Effector CD4-positive, alpha-beta T cell (primary cell): ENCODE measurements at places on chromosomes 6 and 20.

DNA sequence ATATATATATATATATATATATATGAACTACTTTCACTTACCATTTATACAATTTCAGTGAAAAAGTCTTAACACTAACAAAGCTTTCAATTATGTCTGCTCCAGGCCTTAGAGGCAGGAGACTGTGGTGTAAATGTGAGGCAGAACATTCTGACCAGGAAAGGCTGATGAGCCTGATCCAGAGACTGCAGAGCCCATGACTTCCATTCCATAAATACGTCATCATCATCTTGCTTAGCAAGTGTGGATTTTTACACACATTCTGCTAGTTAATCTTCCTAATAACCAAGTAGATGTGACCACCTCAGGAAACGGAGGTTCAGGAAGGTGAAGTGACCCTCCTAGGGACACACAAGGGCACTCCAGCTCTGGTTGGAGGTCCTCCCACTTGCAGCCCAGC, 14.9 kb downstream of the TRERF1 start:
- DNase-seq, result no peak

DNA sequence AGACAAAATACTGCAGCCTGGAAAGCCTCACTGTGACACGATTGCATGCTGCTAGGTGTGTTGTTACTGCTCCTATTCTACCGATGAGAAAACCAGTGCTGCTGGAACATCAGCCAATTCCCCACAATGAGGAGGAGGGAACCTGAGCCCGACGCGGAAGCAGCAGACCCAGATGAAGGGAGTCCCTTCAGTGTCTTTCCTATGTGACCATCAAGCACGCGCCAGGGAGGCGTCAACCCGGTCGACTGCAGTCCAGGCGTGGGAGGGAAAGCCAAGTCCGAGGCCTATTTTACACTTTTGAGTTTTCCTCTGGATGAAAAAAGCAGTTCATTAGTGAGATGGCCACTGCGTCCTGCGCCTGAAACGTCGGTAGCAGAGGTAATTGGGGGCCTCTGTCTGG, 63.3 kb downstream of the STK35 start:
- DNase-seq, result no peak

DNA sequence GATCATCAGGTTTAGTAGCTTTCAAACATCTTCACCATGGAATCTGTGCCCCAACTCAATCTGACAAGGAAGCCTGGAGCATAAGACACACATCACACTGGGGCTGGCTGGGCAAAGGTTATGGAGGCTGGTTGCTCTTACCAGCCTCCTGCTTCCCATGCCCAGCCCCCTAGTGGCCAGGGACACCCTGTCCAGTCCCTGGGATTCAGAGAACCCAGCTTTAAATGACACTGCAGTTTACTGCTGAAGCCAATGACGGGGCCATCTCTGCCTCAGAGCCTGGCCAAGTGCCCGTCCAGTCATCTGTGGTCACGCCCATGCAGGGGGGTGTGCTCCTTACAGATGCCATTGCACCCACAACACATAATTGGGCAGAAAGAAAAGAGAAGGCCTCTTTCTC, 272.9 kb downstream of the SMOC2 start:
- DNase-seq, result no peak

- no peak for DNase-seq
Observed at GRCh38 chr20:44723391-44723790, 8.2 kb downstream of the CCN5 start.

DNA sequence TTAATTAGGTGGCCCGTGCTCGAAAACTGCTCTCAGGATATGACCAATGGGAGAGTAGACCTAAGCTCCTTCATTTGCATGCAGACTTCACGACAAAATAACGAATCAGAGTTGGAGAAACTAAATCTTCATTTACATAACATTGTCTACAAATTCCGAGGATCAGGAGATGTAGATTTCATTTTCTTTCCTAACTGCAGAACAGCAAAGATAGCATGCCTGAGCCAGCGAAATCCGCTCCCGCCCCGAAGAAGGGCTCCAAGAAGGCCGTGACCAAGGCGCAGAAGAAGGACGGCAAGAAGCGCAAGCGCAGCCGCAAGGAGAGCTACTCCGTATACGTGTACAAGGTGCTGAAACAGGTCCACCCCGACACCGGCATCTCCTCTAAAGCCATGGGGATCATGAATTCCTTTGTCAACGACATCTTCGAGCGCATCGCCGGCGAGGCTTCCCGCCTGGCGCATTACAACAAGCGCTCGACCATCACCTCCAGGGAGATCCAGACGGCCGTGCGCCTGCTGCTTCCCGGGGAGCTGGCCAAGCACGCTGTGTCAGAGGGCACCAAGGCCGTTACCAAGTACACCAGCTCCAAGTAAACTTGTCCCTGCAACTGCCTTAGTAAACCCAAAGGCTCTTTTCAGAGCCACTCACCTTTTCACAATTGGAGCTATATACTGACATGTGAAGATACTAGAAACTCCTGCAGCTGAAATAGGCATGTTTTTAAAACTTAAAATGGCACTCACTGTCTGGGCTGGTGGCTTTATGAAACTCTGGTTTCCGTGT, 96.5 kb downstream of the HFE start:
- DNase-seq, result no peak

DNA sequence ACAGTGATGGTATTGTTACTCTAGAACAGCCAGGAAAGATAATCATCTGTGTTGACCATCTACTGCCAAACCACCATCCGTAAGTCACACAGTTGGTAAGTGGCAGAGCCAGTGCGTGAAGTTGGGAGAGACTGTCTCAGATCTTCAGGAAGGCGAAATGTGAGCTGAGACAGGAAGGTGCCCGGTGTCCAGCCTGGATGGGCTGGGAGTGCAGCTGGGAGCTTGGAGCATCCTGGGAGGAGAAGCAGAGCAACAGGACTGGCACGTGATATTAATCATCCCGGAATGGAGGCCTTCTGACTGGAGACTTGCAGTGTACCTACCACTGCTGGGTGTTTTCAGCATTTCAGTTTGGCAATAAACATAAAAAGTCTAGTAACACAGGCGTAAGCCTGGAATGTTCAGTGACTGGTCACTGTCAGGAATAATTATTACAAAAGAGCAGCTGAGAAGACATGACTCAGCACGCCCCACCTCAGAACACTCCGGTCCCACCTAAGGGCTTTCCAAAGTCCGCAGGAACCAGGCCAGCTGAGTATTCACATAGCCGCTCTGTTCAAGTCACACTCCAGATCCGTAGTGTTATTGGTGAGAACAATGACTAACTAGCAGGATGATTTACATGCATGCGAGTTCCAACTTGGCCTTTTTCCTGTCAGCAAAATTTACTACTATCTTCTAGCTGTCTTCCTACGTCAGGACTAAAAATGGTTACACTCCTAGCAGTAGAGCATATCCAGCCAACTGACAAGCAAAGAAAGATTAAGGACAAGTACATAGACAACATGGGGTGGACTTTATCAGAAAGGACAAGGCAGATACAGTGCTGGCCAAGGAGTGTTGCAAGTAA, 45.1 kb upstream of the PNRC1 start:
- no peak for DNase-seq

DNA sequence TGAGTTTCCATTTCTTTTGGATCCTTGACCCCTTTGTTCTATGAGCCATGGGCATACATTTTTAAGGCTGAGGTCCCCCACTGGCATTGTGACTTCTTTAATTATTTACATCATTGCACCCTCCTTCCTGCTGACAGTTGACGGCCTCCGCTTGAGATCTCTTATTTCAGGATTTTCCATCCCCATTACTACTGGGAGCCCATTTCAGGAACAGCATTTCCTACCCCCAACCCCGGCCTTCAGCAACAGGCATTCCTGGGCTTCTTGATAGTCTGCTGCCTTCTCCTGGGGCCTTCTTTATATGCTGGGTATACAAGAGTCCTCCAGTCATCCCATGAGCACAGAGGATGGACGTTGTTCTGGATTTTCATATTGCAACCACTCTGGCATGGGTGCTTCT, 3.8 kb downstream of the ULBP1 start:
- DNase-seq, result no peak

DNA sequence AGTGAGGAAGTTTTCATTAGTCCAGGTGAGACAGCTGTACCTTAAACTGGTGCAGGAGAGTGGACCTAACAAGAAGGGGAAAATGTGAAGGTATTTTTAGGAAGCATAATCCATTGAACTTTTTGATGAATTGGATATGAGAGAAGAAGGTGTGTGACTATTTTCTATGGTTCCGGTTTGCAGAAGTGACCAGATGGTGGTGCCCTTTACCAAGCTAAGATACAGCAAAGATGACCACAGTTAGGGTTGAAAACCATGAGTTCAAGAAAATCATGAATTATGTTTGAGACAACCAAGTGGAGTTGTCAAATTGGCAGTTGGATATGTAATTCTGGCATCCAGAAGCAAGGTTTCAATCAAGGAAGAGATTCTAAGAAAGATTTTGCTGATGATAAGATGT, 61.9 kb upstream of the NRSN1 start:
- DNase-seq, result no peak

DNA sequence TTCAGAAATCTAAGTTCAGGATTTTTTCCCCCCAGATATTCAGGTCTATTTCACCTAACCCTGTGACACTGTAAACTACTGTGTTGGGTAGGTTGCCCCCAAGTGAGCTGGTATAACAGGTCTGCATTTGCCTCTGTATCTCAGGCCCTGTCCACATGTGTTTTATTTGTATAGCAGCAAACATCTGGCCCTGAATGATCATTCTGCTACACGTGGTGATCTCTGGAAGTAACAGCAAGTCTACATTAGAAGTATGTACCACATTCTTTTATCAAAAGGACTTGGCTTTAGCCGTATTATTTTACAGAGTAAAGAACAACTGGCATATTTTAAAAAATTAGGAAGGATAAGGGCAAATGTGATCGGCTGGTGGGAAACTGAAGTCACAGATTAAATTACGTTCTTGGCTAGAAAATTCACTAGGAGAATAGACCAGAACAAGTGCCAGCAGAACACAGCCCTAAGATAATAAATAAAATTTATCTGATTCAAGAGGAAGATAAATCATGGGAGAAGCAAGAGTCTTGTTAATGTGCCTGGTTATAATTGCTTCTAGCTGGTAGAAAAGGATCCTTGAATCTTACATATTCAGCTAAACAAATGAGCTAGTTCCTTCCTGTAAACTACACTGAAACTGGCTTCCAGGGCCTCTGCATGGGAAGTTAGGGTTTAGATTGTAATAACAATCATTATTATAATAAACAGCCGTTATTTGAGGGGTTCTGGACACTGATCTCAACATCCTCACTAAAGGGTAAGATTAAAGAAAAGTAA, 192.1 kb downstream of the SAMD5 start:
- no peak for DNase-seq

DNA sequence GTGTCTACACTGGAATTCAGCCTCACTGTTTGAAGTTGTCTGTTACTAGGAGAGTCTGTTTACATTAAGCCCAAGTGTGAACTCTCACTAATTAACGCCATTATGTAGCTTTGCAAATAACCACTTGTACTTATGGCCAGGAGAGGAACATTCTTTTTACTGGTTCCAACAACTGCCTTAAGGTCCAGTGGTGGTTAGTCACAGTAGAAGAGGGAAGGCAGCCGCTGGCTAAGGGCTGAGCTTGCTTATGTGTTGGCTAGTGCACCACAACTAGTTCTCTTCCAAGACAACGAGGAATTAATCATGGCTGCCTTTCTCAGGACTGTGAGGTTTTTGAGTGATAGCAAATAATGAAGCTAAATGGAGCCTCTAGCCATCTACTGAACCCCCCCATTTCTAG, 14.9 kb upstream of the SLC22A23 start:
- DNase-seq, result no peak

DNA sequence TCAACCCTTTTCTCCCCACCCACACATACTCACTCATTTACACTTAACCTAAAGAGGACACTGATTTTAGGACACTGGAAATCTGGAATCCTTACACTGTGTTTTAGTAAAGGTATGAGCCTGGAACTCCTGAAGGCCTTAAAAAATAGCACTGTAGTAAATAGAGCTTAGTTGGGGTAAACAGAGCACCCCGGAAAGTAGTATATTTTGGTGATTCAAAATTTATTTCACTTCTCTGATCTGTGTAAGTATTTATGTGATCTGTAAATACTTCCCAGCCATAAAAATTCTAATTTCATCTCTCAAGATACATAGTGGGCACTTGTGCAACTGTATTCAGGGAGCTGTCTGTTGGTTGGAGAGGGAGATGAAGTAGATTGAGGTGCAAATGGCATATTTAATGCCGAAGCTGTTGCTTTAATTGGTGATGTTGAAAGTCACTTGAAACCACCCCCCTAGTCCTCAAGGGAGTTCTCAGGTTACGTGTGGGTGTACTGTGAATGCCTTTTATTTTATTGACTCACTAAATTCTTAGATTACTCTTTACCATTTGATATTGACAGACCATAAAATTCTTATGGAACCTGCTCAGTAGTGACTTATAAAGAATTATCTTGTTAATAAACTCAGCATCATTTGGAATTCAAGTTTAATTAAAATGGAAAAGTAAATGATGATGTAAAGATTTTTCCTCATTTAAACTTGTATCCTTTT, 154.9 kb downstream of the SOX4 start:
- no peak for DNase-seq

- DNase-seq, result no peak
Observed at GRCh38 chr6:39018103-39018502, 30.5 kb upstream of the GLP1R start.

DNA sequence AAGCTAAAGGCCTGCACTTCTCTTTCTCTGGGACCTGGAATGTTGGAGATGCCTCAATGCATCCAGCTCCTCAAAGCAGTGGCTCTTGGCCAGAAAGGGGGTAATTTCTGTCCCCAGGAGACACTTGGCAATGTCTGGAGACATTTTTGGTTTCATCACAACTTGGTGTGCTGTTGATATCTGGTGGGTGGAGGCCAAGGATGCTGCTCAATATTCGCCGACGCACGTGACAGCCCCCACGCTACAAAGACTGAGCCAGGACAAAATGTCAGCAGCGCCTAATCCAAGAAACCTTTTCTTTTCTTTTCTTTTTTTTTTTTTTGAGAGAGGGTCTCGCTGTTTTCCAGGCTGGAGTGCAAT, 79.8 kb downstream of the SULF2 start:
- DNase-seq, result no peak

DNA sequence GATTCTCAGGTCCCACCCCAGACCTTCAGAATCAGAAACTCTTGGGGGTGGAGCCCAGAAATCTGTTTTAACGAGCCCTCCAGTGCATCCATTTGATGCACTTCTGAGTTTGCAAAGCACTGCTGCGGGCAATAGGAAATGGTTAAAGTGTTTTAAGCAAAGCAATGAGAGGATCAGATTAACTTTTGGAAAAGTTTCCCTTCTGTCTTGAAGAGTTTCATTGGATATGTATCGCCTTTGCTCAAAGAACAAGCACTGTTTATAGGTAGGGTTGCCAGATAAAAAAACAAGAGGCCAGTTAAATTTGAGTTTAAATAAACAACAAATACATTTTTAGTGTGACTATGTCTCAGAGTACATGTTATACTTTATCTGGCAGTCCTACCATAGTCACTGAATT, 226.0 kb downstream of the BMP7 start:
- DNase-seq, result no peak

DNA sequence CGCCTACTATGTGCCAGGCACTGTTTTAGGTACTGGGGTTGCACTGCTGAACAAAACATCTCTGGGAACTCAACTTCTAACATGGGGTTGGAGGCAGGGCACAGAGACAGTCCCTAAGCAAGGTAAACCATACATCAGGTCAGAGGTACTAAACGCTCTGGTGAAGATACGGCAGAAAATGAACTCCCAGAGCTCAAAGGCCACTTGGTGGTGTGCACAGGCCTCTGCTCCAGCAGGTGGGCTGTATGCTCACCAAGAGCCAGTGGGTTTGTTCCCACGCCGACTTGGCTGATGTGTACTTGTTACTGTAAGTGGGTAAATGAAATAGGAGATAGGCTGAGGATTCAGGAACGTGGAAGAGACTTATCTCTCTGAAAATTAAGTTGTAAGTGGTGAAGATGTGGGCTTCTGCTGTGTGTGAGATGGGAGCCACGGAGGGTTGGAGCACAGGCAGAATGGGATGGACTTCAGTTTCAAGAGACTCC, 133.4 kb downstream of the PREX1 start:
- no peak for DNase-seq
